ENCODE measurements at places on chromosomes 7 and 10.

GRCh38 chr7:69624435-69625230 is 26.4 kb downstream of the AUTS2 start:
- DNase-seq: no peak

DNA sequence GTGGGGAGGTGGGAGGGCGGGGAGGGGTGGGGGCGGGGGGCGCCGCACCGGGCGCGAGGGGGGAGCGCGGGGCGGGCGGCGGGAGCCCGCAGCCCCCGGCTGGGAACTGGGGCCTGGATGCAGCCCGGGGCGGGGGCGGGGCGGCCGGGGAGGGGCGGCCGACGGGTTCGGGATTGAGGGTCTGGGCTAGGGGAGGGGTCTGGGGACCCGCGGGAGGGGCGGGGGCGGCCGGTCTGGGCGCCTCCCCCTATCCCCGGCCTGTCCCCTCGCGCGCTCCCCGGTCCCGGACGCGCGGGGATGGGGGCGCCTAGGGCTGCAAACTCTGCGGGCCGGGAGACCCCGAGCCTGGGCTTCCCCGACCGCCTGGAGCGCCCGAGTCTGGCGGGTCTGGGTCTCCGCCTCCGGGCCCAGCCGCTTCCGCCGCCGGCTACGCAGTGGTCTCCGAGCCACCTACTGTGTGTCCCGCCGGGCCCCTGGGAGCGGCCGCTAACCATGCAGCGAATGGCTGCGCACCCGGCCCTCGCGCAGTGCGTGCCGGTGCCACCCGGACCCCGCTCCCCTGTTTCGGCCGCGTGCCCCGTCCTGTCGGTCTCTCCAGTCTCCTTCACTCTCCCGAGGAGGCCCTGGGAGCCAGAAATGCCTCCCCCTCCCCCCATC is 375 bp upstream of the FGF8 start:
- DNase-seq: no peak

DNA sequence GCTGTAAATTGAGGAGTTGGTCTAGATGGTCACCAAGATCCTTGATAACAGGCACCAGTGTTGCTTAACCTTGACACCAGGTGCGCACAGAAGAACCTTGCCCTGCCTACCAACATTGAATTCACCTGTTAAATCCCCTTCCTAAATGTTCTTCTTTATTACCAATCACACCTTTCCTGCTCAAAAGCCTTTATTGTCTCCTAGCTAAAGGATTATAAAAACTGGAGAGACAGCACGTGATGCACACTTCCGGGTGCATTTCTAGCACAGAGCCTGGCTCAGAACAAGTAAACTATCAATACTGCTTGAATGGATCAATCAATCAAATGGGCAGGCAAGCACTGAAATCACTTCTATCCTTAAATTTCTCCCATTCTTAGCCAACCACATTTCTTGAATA is 56.3 kb downstream of the SVIL start:
- DNase-seq: no peak

GRCh38 chr7:16235147-16236114 is 185.9 kb downstream of the CRPPA start:
- DNase-seq: no peak

GRCh38 chr10:43202657-43203447 is 64.0 kb downstream of the RASGEF1A start:
- DNase-seq: no peak

DNA sequence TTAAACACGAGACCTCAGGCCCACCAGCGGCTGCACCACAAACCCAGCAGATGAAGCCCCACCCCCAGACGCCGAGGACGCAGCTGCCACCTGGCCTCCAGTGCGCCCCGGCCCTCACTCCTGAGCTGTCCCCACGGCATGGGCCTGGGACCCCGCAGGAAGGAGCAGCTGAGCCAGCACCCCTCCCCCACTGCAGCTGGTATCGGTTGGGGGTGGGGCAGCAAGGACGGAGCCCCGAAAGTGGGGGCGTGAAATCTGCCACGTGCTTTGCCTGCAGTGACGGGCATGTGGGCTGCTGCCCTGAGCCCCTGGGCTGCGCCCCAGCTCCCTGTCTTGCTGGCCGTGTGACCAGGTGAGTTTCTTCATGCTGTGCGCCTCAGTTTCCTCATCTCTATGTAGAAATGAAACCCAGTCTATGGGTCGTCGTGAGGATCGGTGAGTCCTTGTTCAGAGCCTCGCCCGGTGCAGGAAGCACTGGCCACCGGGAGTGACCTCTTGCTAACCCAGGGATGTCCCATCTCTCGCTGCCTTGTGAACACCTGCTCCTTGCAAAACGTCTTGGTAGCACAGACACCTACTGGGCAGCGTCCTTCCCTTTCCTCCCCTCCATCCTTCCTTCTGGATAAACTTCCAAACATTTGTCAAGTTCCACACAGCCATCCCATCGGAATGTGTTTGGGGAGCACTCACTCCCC is 32.0 kb downstream of the CFAP46 start:
- DNase-seq: no peak

DNA sequence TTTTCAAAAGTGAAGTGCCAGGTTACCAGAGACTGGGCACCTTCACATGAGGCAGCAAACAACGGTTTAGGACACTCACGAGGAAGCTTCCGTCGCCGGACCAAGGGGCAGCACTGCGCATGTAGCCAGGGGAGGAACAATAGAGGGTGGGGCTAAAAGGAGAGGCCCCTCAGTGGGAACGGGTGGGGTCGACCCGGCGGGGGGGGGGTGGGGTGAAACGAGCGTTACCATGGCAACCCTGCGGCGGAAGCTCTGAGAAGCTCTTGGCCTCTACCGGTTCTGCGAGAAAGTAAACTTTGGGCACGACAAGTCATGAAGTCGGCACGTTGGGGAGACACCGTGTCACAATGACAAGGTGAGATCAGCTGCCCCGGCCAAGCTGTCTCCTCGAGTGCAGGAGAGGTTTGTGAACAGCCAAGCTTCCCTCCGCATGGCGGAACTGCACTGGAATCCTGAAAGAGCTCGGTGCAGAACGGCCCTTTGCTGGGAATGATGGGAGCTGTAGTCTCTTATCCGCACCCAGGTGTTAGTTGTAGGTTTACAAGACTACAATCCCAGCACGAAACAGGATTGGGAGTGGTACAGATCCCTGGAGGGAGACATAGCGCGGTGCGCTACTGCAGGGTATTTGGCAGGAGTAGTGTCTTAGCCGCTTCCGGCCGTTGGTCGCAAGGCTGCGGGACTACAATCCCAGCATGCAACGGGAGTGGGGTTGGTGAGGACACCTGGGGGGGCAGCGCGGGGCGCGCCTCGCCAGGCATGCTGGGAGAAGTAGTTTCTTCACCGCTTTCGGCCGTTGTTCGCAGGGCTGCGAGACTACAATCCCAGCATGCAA is 72.8 kb upstream of the ZNF722 start:
- DNase-seq: peak; percentile 70

DNA sequence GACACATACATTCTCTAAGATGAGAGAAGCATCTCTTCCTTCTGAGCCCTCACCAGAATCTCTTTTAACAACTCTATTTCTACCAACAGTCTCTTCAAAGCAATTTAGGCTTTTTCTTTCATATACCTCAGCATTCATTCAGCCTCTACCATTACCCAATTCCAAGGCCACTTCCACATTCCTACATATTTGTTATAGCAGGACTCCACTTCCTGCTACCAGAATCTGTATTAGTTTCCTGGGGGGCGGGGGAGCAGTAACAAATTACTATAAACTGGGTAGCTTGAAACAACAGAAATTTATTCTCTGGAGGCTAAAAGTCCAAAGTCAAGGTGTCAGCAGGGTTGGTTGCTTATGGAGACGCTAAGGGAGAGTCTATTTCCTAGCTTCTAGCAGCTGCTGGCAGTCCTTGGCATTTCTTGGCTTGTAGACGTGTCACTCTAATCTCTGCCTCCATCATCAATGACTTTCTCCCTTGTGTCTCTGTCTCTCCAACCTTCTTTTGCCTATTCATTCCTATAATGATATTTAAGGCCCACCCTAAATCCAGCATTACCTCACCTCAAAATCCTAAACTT is 7.4 kb downstream of the PRPS1L1 start:
- DNase-seq: no peak

DNA sequence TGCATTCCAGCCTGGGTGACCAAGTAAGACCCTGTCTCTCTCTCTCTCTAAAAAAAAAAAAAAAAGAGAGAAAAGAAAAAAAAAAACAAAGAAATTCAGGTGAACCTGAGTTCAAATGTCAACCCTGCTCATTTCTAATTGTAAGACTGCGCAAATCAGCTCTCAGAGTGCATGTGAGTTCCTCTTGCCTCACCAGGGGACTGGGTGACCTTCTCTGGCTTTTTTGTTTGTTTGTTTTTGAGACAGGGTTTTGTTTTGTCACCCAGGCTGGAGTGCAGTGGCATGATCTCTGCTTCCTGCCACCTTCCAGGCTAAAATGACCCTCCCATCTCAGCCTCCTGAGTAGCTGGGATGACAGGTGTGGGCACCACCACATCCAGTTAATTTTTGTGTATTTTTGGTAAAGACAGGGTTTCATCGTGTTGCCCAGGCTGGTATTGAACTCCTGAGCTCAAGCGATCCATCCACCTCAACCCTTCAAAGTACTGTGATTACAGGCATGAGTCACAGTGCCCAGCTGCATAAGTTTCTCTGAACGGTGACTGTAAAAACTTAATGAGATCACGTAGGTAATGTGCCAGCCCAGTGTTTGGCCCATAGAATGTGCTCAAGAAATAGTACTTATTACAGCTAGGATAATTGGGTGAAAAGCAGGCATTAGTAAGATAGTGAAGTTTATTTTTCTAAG is 45.3 kb upstream of the BAMBI start:
- no peak for DNase-seq

- no peak for DNase-seq
Observed at GRCh38 chr10:50593523-50594376, 30.0 kb downstream of the SGMS1 start.

- DNase-seq: no peak
Observed at GRCh38 chr10:30736685-30737232, 107.2 kb upstream of the LYZL2 start.

DNA sequence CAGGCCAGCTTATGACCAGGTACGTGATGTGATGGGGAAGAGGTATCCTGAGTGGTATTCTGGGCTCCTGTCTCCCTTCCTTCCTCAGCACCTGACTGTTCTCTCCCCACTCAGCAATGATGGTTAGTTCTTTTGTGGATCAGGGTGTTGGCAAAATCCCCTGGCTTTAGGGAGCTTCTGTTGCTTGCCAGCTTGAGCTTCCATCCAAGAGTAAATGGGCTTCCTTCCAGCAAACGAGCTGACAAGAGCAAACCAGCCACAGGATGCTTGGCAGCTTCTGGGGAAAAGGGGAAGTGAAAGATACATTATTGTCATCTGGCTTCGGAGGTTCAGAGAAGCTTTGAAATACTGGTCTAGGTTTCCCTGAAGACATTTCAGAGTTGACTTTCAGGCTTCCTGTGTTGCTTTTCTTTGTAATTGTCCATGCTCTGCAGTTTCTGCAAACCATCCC is 5.2 kb downstream of the DUSP5 start:
- no peak for DNase-seq

DNA sequence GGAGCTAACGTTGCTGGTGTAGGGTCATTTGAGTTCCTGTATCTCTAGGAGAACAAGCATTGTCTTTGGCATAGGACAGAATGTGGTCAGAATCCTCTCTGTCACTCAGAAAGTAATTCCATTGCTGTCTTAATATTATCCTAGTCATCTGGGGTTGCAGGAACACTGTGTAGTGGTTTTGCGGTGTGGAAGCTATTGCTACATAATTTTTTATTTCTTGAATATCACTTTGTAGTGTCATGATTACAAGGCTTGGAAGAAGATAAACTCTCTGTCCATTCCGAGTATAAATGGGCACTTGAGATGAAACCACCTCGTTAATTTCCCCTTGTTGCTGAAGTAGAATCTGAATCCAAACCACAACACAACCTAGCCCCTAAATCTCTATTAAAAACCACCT is 919.2 kb downstream of the LRMDA start:
- DNase-seq: no peak

- DNase-seq: no peak
Observed at GRCh38 chr10:96814264-96814663, 17.8 kb upstream of the LCOR start.
